ENCODE measurements at places on chromosomes 12 and 14. TPM values are rescaled to one million over a fixed set of nuclear protein-coding genes. Genes with fewer than 3 reads are reported as not detected.

MYBPC1 gene
- total RNA-seq, result not detected

VRTN gene
- not detected for total RNA-seq

NTF3 gene
- total RNA-seq, result not detected

CFAP251 gene
- 1.4 TPM for total RNA-seq

HNF1A gene
- not detected for total RNA-seq

NTN4 gene
- total RNA-seq, result 21.4 TPM

C1S gene
- total RNA-seq, result 4.3 TPM

KRT86 gene
- total RNA-seq, result 3.0 TPM

MANSC1 gene
- total RNA-seq, result 7.0 TPM

RTL1 gene
- total RNA-seq, result 0.05 TPM

MAPK1IP1L gene
- total RNA-seq, result 32.9 TPM

ANG gene
- 0.72 TPM for total RNA-seq

CFAP54 gene
- total RNA-seq, result 0.53 TPM

DPF3 gene
- total RNA-seq, result 1.6 TPM

KRT75 gene
- total RNA-seq, result not detected

HHIPL1 gene
- total RNA-seq, result not detected

TTC6 gene
- total RNA-seq, result 2.6 TPM

ANO2 gene
- 0.21 TPM for total RNA-seq

SMARCC2 gene
- 50.5 TPM for total RNA-seq

LRRC10 gene
- total RNA-seq, result not detected

ADAM21 gene
- 0.04 TPM for total RNA-seq

KRT83 gene
- total RNA-seq, result 0.08 TPM

PRH2 gene
- total RNA-seq, result 0.91 TPM

Data from A375 (cell line).